Activated CD4-positive, alpha-beta T cell treated with anti-CD3 and anti-CD28 coated beads, Interleukin-2, amount 50 U/mL, for 4 hours (primary cell): ENCODE measurements at places on chromosomes 3 and 15.

DNA sequence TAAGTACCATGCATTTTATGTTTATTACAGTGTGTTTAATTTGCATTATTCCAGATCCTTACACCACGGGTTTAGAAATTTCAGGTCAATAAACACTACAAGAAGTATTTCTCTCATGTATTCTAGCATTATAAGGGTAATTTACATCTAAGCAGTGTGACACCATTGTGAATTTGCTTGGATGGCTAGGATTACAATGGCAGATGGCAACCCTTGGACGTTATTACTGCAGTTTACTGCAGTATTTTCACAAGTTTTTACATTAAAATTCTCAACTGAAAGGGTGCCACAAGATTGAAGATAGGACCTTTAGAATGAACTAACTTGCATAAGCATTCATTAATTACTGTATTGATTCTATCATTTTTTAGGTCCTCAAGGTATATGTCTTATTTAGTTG is 538.8 kb downstream of the NLGN1 start:
- DNase-seq = no peak

- no peak for DNase-seq
Observed at GRCh38 chr3:45785605-45786150, 10.7 kb downstream of the SLC6A20 start.

GRCh38 chr3:169998668-169999131 is 32.1 kb downstream of the SEC62 start:
- no peak for DNase-seq

GRCh38 chr3:14298442-14298841 is 104.0 kb upstream of the SLC6A6 start:
- DNase-seq = no peak

- DNase-seq = no peak
Observed at GRCh38 chr3:66394753-66395249, 106.0 kb downstream of the LRIG1 start.

DNA sequence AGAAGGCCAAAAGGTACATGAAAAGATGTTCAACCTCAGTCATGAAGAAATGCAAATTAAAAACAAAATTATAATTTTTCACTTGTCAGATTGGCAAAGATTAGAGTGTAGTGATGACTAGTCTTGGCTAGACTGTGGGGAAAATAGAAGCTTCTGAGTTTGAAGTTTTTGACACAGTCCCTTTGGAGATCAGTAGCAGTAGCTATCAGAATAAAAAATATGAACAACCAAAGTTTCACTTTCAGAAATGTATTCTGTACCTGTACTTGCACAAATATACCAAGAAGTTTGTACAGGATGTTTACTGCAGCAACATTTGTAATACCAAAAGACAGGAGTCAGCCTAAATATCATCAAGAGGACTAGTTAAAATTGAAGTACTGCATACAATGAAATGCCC is 14.1 kb downstream of the ATP2C1 start:
- no peak for DNase-seq

DNA sequence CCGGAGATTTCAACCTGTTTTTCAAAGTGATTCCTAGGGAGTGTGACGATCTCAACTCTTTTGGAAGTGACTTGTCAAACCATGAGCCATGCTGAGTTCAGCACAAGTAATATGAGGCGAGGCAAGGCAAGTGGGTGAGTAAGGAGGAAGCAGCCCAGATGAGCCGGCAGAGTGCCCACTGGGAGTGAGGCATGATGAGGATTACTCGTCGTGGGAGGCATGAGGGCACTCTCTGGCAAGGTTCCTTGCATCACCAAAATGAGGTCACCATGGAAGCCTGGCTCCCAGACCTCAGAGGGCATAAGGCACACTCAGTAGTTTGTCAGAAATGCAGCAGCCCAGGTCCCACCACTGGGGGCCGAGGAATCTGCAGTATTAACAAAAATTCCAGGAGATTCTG is 636.1 kb downstream of the MAGI1 start:
- DNase-seq = no peak

DNA sequence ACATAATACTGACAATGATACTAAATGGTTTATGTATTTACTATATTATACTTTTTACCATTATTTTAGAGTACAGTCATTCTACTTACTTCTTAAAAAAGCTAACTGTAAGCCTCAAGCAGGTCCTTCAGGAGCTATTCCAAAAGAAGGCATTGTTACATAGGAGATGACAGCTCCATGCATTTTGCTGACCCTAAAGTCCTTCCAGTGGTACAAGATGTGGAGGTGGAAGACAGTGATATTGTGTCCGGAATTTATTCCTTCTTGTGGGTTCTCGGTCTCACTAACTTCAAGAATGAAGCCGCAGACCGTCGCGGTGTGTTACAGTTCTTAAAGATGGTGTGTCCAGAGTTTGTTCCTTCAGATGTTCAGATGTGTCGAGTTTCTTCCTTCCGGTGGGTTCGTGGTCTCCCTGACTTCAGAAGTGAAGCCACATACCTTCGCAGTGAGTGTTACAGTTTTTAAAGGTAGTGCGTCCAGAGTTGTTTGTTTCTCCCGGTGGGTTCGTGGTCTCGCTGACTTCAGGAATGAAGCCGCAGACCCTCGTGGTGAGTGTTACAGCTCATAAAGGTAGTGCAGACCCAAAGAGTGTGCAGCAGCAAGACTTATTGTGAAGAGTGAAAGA is 20.9 kb downstream of the AVEN start:
- no peak for DNase-seq

DNA sequence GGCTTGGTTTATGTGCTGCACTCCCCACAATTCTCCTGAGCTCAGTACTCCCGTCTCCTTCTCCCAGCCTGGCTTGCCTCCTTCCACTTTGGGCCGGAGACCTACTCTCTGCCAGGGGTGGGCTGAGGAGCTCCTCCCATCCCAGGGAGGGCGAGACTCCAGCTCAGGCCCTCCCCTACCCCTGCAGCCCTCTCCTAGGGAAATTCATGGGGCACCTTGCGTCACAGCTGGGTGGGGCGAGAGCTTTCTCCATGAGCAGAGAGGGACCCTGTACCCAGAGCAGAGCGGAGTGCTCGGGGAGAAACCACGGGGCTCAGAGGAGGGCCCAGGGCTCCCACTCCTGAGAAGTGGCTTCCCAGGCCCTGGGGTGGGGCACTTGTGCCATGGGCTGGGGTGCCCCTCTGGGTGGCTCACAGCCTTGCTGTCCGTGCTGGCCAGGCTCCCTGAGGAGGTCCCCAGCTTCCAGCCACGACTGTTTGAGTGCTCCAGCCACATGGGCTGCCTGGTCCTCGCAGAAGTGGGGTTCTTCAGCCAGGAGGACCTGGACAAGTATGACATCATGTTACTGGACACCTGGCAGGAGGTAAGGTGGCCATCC is 13.3 kb downstream of the VILL start:
- no peak for DNase-seq

DNA sequence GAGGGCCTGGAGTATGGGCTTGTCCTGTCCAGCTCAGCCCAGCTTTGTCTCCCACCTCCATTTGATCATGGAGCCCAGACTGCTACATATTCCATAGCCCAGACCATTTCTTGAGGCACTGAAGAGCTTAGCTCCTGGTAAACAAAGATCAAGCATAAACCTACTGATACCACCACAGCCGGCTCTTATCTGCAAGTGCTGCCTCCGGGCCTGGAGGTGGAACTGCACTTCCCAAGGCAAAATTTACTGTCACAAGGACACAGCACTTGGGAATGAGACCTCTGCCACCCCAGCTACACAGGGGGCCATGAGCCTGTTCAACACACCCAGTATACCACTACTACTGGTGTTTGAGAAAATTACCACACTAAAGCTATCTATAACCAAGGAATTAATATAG is 53.7 kb upstream of the PLSCR5 start:
- DNase-seq = no peak

DNA sequence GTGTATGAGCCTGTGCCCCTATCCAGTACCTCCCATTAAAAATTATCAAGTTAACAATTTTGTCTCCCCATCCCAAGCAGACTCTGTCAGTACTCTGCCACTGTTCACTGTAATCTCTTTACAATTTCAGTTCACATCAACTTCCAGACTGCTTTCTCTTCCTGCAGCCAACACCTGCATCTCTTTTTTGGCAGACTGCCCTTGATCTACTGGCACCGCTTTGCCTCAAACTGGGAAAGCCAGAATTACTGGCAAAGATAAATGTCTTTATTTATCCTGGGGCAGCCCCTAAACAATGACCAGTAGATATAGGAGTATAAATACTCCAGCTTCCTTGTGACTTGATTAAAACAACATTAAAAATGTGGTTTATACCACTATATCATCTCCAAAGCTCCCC is 494.1 kb downstream of the ZNF385D start:
- no peak for DNase-seq

GRCh38 chr15:56207092-56207491 is 36.6 kb downstream of the RFX7 start:
- DNase-seq = no peak

DNA sequence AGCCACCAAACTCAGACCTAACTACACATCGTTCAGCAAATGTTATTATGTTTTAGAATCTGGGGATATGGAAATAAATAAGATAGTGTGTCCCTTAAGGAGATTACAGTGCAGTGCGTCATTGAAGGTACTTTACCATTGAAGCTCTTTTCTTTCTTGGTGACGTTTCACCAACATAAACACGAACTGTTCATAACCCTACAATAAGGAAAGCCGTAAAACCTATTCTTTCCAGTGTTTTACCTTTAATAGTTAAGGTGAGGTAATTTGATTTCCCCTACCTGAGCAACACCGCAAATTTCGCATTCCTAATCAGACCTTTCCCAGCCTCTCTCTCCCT is 826 bp downstream of the CCDC66 start:
- no peak for DNase-seq
